ENCODE measurements at places on chromosomes 1 and 21. TPM values are rescaled to one million over a fixed set of nuclear protein-coding genes. Genes with fewer than 3 reads are reported as not detected.
A peak's percentile ranks its signal among the peaks of the same experiment; 100 is the strongest.

S100A7A gene
- 2.9 TPM for total RNA-seq

PGM1 gene
- 65.2 TPM for total RNA-seq

HENMT1 gene
- total RNA-seq = 16.9 TPM

BLACAT1 gene
- 1.2 TPM for total RNA-seq

SMCP gene
- total RNA-seq = 3.6 TPM

GRCh38 chr1:15418806-15419515 is 9.3 kb downstream of the EFHD2 start:
- no peak for DNase-seq

DNA sequence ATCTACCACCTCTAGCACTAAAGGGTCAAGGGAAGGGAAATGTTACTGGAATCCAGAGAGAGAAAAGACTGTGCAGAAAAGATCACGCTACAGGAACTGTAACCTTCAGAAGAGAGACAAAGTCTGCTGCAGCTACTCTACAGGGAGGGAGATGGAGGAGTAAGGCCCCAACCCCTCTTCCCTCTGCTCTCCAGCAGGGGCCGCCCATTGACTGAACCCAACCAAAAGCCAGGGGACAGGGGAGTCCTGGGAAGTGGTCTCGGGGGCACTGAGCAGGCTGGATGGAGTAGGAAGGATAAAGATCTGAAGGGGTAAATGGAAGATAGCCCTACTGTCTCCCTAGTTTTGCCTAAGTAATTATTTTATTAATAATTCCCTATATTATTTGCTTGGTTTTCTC is 72.8 kb upstream of the NR5A2 start:
- no peak for DNase-seq

GRCh38 chr1:22503721-22504410 is 52.2 kb downstream of the ZBTB40 start:
- no peak for DNase-seq

- no peak for DNase-seq
These were observed 139.3 kb upstream of the HMCN1 start for GRCh38 chr1:185594786-185595410.

GRCh38 chr1:229364207-229365065 is 21.6 kb upstream of the CCSAP start:
- DNase-seq = no peak

- DNase-seq = peak; percentile 92
These were observed 68.8 kb upstream of the WDR26 start for GRCh38 chr1:224503161-224504118.

- DNase-seq = no peak
These were observed 688 bp downstream of the PRXL2B start for GRCh38 chr1:2587071-2587859.

DNA sequence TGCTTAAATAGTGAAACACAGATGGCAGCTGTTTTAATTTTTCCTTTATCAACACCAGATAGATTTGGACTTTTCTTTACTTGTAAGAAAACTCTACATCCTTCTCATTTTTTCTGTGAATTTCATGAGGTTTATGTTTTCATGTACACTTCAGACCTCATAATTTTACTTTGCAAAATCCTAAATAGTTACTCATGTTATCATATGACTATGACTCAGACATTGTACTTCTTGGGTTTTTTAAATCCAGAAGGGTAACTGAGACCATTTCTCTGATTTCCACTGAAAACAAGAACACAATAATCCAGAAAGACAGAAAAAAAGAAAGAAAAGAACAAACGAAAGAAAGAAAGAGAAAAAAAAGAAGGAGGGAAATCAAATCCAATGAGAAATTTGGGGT is 1021.6 kb downstream of the NCAM2 start:
- DNase-seq = no peak

DNA sequence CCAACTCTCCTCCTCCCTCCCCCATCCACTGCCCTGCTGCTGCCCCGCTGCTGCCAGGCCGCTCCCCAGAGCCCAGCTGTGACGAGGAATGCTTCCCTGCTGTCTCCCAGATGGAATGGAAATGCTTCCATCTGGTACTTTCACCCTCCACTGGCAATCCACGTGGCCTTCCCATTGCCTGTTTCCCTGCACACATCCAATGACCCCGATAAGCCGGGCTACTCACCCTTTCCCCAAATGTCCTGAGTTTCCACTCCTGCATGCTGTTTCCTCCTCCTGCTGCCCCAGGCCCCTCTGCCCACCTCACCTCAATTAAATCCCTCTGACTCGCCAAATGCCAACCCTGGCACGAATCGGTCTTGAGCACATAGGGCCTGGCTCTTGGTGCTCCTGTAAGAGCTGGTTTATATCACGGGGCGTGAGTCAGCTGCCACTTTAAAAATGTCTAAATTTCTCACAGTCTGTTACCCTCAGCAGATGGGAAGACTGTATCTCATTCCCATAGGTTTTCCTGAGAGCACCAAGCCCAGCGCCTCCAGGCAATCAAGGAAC is 36.4 kb downstream of the MRAP start:
- DNase-seq = no peak

DNA sequence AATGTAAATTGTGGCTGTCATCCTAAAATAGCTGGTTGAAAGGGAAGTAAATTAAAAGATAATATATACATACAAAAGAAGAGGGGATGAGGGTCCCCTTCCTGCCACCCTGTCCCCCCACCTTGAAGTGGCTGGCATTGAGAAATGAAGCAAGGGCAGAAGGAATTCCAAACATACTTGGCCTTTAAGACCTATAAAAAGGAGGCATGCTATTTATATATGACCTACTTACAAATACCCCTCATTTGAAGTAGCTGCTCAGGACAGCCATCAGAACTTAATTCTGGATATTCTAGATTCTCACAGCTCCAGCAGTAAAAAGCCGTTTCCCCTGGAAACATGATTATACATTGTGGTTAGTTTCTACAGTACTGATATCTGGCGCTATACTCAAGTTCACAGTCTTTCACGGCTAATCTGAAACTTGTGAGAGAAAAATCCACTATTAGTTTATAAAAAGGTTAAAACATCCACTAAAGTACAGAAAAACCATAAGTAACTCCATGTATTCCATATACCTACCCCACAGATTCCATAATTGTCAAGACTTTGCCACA is 9.6 kb upstream of the MAP10 start:
- DNase-seq = peak; percentile 28
